EL (cell line): ENCODE measurements at places on chromosomes 2 and 18.

DNA sequence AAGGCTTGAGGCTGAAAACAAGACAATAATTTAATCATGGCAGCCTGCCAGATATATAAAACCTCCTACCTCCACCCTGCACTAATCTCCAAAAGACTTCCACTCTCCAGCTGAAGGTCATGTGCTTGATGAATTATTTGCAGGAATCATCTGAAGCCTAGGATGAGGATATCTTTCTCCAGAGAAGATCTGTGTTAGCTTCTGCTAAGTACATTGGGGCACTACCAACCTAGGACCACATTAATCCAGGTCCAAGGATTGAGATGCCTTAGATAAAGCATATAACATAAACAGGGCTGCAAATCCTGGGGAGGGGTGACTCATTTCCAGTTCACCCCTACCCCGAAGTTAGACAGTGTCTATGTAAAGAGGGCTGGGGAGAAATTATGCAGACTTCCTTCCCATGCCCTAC lies 80.5 kb upstream of the FRZB start:
- DNase-seq, result peak; percentile 32

GRCh38 chr2:67281101-67281500 lies 116.0 kb upstream of the ETAA1 start:
- no peak for DNase-seq

DNA sequence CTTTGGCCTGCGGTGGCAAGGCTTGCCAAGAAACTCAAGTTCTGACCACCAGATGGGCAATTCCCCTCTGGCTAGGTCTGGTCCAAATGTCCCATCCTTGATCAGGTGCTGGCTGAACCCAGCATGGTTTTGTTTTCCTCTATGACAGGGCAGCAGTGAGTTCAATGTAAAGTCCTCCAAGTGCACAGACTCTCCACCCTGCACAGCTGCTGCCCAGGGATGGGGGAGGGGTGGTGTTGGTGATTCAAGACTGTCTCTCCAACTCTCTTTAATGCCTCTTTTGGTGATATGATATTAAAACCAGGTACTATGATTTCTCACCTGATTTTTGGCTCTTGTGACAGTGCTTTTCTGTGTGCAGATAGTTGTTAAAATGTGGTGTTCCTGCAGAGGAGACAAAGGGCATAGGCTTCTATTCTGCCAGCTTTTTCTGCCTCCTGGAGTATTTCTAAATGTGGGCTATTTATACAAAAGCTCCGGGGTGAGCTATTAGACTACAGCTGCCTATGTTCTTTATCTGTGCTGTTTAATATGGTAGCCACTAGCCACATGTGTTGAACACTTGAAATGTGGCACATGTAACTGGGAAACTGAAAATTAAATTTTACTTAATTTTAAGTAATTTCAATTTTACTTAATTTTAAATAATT lies 64.0 kb upstream of the STK39 start:
- DNase-seq, result no peak

- DNase-seq, result no peak
These were observed 162.6 kb downstream of the MYCN start for GRCh38 chr2:16102976-16103380.

- no peak for DNase-seq
These were observed 150.0 kb downstream of the RNF152 start for GRCh38 chr18:61742565-61743429.

- DNase-seq, result peak; percentile 48
These were observed 365.7 kb upstream of the FANCL start for GRCh38 chr2:58606799-58607198.

DNA sequence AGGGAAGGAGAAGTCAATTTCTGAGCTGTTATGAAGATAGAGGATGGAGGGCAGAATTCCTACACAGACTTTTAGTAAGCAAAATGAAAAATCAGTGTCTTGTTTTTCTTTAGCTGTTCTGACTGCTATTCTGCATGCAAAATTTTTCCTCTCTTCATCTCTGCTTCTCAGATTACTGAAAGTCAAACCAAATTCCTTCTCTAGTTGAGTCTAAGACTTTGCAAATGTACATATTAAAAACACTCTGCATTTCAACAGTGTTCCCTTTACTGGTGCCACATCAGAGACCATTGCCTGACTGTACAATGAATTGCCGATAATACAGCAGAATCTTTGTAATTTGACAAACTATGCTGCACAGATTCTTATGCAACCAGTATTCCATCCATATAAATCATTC lies 198.8 kb downstream of the EXOC6B start:
- DNase-seq, result no peak

DNA sequence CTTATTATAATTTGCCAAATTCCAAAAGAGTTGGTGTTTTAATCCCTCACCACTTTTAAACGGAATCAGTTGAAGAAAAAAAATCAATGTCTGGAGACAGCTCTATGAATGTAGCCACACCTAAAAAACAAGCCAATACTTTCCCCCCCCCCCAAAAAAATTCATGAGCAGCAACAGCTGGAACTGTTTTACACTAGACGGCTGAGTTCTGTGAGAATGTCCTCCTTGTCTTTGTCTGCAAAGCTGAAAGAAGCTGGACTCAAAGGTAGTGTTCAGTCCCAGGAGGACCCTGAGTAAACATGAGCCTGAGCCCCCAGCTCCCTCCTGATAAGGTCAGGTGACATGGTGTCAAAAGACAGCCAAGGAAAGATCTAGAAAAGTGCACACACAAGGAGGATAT lies 68.2 kb downstream of the ZNF521 start:
- DNase-seq, result no peak

- DNase-seq, result peak; percentile 52
These were observed 677.5 kb downstream of the NYAP2 start for GRCh38 chr2:226077031-226077430.

- DNase-seq, result peak; percentile 97
These were observed 273.5 kb downstream of the CDH20 start for GRCh38 chr18:61606759-61607158.

- DNase-seq, result no peak
These were observed 155.4 kb downstream of the FAM210A start for GRCh38 chr18:13570856-13571495.

- DNase-seq, result peak; percentile 39
These were observed 20.9 kb upstream of the TFPI start for GRCh38 chr2:187574969-187575750.

- DNase-seq, result peak; percentile 78
These were observed 20.2 kb downstream of the TWIST2 start for GRCh38 chr2:238868067-238868524.

- no peak for DNase-seq
These were observed 42.4 kb downstream of the ASB18 start for GRCh38 chr2:236221798-236222197.

DNA sequence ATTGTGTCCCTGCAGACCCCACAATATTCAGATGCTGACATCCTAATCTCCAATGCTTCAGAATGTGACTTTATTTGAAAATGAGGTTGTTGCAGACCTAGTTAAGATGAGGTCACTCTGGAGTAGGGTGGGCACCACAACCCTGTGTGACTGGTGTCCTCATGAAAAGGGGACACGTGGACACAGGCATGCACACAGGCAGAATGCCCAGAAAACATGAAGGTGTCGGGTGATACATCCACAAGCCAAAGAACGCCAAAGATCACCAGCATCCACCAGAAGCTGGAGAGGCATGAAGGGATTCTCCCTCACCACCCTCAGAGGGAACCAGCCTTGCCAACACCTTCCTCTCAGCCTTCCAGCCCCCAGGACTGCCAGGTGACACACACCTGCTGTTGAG lies 69.3 kb downstream of the AFF3 start:
- DNase-seq, result no peak

DNA sequence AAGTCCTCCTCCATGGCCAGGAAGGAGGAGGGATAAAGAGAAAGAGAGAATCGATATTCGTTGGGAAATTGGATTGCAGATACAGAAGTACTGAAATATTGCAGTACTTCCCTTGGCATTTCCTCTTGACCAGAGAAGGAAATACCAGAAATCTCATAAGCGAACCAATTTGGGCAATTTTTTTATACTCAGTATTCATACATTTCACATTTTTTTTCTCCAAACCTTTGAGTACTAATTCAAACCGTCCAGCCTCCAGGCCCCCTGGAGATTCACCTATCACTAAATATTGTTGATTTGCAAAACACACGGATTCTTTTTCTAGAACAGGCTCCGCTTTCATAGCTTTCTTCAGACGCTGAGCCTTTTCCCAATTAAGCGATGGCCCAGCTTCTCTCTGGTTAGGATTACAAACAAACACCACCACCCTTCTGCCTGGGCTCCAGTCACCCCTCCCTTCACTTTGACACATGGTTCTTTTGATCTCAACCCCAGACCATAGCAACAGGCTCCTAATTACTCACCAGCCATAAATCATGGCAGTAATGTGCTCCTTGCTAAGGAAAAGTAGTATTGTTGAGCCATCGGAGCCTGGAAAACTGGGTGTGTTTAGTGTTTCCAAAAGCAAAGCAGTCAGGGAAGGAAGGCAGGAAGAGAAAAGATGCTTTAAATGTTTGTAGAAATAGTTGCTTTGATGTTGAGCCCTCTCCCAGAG lies 138.4 kb upstream of the CCDC68 start:
- DNase-seq, result peak; percentile 54

DNA sequence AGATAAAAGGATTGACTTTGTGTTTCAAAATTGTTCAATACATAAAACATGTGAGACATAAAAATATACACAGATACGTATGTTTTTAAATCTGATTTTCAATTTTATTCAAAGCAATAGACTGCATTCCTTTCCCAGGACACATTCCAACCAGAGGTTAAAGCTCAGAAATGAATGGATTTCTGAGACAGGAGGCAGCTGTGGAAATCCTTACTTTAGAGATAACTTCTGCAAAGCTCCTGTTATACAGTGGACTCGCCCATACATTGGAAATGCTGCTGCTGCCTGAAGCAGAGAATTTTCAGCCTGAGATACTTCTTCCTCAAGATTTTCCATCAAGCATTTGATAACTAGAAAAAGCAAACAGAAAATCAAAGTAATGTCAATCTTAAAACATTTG lies 43.8 kb downstream of the THADA start:
- no peak for DNase-seq

DNA sequence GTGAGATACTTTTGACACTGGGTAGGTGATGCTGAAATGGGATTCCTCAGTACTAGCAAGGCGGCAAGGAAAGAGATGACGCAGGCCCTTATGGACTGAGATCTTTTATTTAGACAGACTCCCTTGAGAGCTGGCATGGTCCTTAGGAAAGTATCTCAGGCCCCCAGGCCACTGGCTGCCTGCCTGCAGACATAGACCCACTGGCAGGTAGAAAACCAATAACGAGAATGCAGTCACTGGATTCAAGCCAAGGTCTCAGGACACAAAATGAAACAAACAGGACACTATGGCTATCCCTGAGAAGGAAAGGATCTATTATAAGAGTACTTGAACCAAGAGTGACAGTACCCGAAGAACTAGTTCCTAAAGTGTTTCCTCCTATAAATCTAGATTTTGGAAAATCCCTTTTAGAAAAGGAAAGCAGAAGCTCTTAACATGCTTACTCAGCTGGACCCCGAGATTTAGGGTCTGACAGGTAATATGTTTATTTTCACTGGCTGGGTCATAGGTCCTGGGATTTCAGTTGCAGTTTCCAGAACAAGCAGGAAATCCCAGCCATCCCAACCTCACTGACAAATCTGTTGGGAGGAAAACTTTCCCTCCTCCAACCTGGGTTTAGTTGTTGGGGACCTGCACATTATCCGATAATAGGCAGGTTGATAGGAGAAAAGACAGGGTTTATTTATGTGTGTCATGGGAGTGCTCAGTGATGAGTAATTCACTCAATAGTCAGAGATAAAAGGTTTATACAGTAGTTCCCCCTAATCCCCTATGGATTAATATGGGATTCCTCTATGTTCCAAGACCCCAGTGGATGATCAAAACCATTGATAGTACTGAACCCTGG lies 44.5 kb downstream of the COMMD1 start:
- no peak for DNase-seq

DNA sequence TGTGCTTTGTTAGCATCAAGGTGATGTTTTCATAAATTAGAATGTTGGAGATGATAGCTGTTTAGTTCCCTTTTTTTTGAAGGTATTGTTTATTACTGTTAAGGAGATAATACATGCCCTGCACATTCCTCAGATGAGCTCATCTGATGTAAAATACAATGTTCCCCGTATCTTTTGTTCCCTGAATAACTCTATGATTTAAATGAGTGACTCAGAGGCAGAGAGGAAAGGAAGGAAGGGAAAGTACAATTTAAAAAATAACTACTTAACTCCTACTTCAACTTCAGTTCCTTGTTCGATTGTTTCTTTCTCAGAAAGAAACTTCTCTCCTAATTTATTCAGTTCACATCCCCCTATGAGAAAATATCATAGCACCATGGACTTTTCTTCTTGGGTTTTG lies 208.7 kb downstream of the KCNE4 start:
- peak; percentile 57 for DNase-seq

GRCh38 chr2:77370511-77370910 lies 151.7 kb downstream of the LRRTM4 start:
- no peak for DNase-seq

GRCh38 chr2:76298041-76298440 lies 587.3 kb upstream of the GCFC2 start:
- no peak for DNase-seq

- no peak for DNase-seq
These were observed 10.9 kb downstream of the RBMS1 start for GRCh38 chr2:160482673-160483072.

DNA sequence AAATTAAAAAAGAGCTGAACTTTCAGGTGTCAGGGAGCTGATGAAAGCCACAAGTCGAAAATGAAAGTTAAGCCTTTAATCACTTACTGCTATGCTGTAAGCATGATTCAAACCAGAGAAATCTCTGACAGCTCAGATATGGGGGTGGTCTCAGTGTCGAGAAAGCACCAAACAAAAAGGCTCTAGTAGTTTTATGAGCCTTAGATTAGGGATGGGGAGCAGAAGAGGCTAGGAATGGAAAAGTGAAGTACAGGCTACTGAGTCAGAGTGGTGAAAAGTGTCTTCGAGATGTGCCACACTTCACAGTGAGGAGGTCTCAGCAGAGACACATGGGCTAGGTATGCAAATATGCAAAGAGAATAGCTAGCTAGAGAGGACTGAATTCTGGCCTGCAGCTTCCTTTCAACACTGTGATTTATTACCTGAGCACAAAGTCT lies 482.2 kb downstream of the SPAG16 start:
- peak; percentile 37 for DNase-seq

GRCh38 chr2:220935789-220936321 lies 636.2 kb downstream of the EPHA4 start:
- no peak for DNase-seq

- peak; percentile 76 for DNase-seq
These were observed 108.0 kb upstream of the LDAH start for GRCh38 chr2:20930928-20931327.

GRCh38 chr2:54557601-54558187 lies 101.6 kb downstream of the SPTBN1 start:
- DNase-seq, result peak; percentile 62

GRCh38 chr2:214138779-214139178 lies 272.1 kb upstream of the VWC2L start:
- DNase-seq, result no peak

DNA sequence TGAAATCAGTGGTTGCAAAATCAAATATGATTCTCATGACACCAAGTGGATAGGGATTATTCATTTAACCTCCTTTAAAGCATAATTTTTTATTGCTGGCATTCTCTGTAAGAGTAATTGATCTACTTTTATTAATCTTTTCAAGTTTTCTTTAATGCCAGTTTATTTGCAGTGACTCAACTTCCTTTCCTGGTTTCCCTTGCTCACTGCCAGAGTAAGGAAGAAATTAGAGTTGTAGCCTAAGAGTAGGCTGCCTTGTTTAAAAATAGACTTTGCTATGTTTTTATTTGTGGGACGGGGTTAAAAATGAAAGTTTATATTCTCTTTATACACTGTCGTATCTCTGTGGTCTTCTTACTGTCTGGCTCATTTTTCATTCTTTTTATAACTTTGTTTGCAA lies 148.6 kb downstream of the WDR7 start:
- DNase-seq, result peak; percentile 11

GRCh38 chr2:1032030-1032429 lies 81.4 kb downstream of the SNTG2 start:
- DNase-seq, result no peak

GRCh38 chr2:16622399-16622968 lies 43.1 kb downstream of the CYRIA start:
- DNase-seq, result no peak
